ENCODE measurements at places on chromosomes 1 and 21. TPM values are rescaled to one million over a fixed set of nuclear protein-coding genes. Genes with fewer than 3 reads are reported as not detected.
A peak's percentile ranks its signal among the peaks of the same experiment; 100 is the strongest.

Gene CELA3A
- not detected for total RNA-seq

Gene EPHA10
- total RNA-seq, result 0.53 TPM

Gene SYTL1
- 29.3 TPM for total RNA-seq

Gene CD84
- total RNA-seq, result 24.1 TPM

Gene NEK2
- total RNA-seq, result 0.77 TPM

Gene ZBTB21
- 15.6 TPM for total RNA-seq

Gene TNNI3K
- 1.1 TPM for total RNA-seq

Gene TMEM240
- 3.9 TPM for total RNA-seq

DNA sequence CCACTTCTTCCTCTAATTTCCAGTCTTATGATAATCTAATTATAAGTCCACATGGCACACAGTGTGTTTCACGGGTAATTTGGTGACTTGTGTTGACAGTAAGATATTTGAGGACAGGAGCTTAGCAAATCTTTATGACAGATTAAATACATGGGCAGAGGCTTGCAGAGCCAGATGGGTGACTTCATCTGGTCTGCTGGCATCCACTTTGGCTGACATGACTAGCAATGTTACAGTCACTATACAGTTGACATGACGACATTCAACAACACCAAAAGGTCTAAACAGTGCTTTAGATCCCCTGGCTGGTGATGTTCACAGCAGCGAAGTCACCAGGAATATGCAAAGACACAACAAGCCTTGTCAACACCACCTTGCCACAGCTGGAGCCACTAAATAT, 147.2 kb downstream of the ETS2 start:
- no peak for DNase-seq

DNA sequence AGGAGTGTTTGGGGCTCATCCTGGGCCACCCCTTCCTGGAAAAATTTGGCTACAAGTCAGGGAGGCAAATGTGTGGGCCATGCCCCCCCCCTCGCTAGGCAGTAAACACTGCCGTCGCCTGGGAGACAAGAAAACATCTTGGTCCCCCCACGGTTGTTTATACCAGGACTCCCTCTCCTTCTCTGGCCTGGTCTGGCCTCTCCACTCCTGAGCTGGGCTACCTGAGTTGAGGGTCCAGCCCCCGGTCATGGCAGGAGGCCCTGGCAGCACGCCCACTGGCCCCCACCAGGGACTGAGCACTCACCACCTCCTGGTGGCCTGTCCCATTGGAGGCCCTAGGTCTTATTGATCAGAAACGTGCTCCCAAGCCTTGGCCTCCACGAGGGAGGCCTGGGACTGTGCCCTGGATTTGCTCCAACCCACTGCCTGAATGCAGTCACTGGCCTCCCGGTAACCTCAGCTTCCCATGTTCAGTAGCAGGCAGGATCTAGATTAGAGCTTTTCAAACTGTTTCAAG, 15.8 kb downstream of the KCNQ4 start:
- DNase-seq, result no peak

DNA sequence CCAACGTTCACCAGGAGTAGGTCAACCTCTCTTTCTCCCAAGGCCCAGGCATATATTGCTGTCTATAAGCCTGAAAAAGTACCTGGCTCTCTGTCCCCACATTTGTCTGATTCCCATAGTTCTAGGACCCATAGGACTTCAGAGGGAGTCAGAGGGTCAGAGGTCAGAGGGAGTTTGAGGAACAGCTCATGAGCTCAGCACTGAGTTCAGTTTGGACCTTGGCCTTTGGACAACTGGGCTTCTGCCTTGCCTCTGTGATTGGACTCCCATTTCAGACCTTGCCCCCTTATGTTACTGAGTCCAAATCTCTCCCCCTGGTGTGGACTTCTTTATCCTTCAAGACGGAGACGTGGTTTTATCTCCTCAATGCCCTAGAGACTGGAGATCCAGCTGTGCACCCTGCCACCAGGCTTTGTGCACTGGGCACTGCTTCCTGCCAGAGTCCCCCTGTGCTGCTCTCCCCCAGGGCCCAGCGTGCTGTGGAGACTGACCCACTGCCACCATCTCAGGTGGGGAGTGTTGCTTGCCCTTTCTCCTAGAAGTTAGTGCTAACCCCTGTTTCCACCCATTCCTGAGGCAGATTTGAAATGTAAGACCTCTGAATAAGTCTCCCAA, 3.2 kb downstream of the CTSE start:
- no peak for DNase-seq

- DNase-seq, result no peak
These were observed 23.2 kb downstream of the MCOLN2 start for GRCh38 chr1:84973498-84974334.

- DNase-seq, result no peak
These were observed 12.5 kb upstream of the GPR153 start for GRCh38 chr1:6273380-6273891.

GRCh38 chr1:206430031-206430983, 40.0 kb upstream of the IKBKE start:
- DNase-seq, result no peak

- DNase-seq, result no peak
These were observed 41.4 kb upstream of the CACYBP start for GRCh38 chr1:174958396-174958795.

GRCh38 chr1:18629659-18630510, 761 bp upstream of the PAX7 start:
- DNase-seq, result no peak

DNA sequence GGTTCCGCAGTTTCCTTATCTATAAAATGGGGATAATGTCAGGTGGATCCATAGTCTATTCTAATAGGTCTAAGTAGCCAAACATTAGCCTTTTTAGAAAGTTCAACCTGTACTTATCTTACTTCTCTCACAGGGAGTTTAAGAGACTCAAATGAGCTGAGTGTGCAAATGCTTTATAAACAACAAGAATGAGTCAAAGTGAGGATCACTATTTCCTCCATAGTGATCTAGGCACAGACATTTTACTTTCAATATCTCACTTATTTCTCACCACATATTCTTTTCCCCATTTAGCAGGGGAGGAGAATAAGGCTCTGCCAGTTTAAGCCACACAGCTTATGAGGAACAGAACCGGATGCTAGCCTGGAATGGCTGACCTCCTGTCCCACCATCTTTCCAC, 92.1 kb upstream of the LMO4 start:
- DNase-seq, result no peak

DNA sequence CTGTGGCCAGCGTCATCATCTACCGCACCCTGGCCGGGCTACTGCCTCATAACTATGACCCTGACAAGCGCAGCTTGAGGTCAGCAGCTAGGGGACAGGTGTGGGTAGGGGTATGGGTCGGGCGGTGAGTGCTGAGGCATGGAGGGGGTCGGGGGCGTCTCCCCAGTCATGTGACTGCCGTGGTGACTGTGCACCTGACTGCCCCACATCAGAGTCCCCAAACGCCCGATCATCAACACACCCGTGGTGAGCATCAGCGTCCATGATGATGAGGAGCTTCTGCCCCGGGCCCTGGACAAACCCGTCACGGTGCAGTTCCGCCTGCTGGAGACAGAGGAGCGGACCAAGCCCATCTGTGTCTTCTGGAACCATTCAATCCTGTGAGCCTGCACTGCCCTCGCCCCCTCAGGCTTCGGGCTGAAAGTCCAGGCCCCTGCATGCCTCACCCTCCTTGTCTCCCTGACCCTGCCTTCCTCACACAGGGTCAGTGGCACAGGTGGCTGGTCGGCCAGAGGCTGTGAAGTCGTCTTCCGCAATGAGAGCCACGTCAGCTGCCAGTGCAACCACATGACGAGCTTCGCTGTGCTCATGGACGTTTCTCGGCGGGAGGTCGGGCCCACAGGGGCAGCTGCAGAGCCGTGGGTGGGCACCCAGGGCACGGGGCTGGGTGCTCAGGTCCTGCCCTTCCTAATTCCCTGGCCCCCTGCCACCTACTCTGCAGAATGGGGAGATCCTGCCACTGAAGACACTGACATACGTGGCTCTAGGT, 13.5 kb downstream of the PSRC1 start:
- peak; percentile 36 for DNase-seq

- DNase-seq, result no peak
These were observed 314.1 kb downstream of the DISC1 start for GRCh38 chr1:231940701-231941100.

- DNase-seq, result no peak
These were observed 30.4 kb downstream of the APP start for GRCh38 chr21:26140164-26140579.

DNA sequence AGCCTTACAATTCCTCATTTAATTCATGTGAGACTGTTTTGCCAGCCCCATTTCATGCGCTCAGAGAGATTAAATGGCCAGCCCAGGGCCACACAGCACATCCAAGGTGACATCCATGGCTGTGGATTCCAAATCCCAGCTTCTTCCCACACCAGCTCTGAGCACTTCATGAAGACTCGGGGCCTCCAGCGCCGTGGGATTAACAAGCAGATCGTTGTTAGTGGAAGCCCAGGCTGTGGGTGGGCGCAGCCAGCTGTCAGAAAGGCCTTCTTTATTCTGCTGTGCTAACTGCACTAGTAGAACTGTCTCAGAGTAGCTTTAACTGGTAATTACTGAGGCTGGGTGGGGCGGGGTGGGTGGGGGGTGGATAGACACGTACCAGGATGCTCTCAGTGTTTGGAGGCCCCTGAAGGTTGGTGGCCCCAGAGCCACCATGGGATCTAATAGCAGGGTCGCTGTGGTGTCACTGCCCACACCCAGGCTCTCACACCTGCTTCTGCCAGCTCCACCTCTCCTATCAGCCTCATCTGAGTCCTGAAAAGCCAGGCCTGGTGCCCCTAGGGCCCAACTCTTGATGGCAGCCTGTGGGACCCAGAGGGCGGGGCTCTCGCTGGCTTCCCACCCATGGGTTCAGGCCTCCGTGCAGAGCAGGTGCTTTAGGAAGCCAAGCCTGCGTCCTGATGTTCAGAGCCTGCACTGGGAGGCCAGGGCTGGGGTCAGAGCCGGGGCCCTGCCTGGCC, 3.4 kb downstream of the BMP8A start:
- DNase-seq, result no peak

DNA sequence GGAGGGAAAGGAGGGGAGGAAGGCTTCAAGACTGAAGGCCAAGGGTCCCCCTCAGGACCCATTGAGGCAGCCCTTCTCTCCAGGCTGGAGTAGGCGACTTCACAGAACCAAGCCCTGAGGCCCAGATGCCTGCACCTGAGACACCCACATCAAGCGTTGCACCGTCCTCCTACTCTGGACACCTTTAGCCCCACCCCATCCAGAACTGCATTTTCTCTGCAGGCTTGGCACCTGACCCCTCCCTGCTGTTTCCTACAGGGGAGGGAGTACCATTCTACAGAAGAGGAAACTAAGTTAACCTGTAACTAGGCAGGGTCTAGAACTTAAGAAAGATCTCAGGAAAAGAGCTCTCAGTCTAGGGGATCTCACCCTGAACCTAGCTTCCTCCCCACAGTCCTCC, 12.0 kb downstream of the PEF1 start:
- DNase-seq, result no peak

- no peak for DNase-seq
These were observed 117.4 kb downstream of the DISC1 start for GRCh38 chr1:231743966-231744365.

DNA sequence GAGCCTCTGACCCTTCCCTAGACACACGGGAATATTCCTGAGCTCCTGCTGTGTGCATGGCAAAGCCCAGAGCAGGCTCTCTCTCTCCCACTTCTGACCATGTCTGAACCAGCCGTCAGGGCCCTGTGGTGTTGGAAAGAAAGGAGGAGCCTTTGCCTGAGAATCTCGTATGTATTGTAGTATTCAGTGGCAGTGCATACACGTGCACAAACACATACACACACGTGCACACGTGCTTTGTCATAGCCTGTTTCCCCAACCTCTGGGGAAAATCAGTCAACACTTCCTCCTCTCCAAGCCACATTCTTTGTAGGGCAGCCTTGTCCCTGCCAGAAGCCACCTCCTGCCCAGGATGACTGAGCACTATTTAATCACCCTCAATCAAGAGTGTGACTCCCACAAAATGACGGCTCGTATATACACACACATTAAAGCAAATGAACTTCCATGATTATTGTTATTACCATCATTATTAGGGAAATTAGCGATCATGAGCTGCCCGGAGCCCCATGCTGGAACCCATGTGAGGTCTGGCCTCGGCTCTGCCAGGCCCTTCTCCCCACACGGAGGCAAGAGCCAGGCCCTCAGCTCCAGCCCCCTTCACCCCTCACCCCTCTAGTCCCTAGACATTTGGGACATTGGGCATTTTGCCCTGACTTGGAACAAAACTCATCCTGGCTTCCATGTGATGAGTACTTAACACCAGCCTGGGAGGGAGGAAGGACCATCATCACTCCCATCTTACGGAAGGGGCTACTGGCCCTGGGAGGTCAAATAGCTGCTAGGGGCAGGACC, 331.9 kb downstream of the NPHP4 start:
- DNase-seq, result no peak

DNA sequence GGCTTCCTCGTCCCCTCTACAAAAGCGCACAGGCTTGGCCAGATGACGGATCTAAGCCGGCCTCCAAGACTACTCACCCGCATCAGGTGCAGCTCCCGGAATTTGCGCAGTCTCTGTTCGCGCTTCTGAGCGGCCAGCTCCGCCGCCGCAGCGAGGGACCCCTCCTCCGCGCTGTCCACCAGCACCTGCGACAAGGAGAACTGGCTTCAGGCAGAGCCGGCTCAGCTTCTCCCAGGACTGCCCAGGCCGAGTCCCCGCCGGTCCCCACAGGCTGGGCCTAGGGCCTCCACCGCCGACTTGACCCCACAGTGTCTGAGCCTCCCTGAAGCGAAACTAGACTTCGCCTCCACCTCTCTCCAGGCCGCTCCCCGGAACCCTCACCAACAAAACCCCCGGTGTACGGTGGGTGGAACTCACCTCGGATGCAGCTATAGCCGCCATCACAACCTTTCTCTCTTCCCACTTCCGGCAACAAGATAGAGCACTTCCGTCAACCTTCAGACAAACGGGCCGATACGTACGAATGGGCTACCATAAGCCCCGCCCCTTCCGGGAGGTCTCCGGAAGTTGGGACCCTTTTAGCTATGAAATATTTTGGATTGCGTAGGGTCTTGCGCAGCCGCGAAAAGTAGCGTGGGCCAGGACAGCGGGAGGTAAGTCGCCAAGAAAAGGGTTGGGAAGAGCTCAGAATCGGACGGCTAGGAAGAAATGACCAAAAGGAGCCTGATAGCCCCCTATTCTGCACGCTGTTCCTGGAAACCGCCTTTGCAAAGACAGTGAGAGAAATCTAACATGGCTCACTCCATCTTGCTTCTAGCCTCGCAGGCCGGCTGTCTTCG, at the start of gene SYF2:
SYF2 (minus strand) TSS at position 476 of the 839 bp plus-strand sequence; CDS start at position 441, 35 bp downstream.
- DNase-seq, result peak; percentile 93

- DNase-seq, result no peak
These were observed 2.2 kb downstream of the CHRM3 start for GRCh38 chr1:239388578-239388977.

DNA sequence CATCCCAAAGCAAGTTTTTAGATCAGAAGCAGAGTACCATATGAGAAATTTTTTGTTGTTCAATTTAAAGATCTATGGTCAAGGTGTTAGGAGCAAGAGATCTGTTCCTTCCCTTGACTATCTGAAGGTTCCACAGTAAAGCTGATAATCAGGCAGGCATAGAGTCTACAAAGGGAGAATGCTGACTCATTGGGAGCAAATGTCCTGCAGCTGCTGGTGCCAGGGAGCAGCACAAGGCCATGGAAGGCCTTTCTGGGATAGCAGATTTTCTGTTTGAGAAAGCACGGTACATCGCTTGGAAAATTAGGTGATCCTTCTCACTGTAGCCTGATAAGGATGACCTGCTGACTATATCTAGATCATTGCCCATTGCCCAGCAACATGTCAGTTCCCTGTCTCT, 210.1 kb upstream of the C1orf87 start:
- no peak for DNase-seq

GRCh38 chr1:84603941-84604830, 29.9 kb upstream of the CTBS start:
- DNase-seq, result no peak
